ENCODE measurements at places on chromosomes 11 and 22.
A peak's percentile ranks its signal among the peaks of the same experiment; 100 is the strongest.

- DNase-seq = no peak
These were observed 44.0 kb upstream of the RDX start for GRCh38 chr11:110340436-110340835.

DNA sequence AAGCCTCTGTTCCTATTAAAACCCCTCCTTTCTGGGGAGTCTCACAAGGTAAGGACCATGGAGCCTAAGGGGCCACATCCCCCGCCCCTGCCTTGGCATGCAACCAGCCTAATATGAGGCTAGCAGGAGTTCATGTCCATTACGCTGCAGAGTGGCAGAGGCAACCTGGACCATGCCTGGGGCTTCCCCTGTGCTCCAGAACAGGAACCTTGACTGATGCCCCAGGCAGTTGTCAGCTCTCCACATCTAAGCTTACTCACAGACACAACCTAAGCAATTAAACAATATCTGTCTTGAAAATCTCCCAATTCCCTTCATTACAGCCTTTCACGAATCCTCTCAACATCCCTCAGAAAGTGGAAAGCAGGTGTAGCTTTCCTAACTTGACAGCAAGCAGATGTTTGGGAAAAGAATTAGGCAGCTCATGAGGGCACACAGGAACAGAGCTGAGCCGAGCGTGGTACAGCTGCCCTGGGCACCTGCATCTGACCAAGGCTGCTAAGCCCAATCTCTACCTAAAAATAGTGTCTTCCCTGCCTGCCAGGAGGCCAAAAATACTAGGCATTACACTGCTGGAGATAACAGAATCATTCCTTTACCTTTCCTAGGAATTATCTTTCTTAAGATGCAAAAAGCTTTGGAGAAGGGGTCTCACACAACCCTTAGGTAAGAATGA lies 20.8 kb downstream of the C11orf71 start:
- no peak for DNase-seq

- DNase-seq = no peak
These were observed 34.9 kb downstream of the PRDM11 start for GRCh38 chr11:45181193-45181888.

DNA sequence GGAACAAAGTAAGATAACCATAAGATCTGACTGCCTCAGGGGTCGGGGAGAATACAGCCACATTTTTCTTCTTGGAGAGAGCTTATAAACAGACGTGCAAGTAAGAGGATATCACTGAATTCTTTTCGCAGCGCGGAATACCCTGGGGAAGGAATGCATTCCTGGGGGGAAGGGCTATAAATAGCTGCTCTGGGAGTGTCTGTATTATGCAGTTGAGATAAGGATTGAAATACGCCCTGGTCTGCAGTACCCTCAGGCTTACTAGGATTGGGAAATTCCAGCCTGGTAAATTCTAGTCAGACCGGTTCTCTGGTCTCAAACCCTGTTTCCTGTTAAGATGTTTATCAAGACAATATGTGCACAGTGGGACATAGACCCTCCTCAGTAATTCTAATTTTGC lies 1491.7 kb upstream of the RAG2 start:
- no peak for DNase-seq

DNA sequence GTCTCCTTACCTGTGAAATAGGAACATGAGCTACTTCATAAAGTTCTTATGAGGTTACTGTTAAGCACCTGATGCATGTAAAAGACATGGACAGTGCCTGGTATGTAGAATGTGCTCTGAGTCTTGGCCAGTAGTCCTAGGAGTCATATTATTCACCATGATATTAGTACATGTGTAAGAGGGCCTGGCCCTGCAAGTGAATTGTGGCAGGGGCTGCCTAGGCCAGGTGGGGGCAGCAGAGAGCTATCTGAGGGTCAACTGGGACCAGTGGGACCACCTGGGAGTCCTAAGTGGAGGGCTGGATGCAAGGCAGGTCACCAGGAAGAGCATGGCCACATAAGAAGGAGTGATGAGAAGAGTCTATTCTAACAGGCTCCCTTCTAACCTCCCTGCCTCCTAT lies 529.5 kb downstream of the SOX6 start:
- peak; percentile 54 for DNase-seq

- DNase-seq = no peak
These were observed 690.4 kb upstream of the CHORDC1 start for GRCh38 chr11:90913131-90913668.

- DNase-seq = no peak
These were observed 549.4 kb upstream of the API5 start for GRCh38 chr11:42762348-42762747.

DNA sequence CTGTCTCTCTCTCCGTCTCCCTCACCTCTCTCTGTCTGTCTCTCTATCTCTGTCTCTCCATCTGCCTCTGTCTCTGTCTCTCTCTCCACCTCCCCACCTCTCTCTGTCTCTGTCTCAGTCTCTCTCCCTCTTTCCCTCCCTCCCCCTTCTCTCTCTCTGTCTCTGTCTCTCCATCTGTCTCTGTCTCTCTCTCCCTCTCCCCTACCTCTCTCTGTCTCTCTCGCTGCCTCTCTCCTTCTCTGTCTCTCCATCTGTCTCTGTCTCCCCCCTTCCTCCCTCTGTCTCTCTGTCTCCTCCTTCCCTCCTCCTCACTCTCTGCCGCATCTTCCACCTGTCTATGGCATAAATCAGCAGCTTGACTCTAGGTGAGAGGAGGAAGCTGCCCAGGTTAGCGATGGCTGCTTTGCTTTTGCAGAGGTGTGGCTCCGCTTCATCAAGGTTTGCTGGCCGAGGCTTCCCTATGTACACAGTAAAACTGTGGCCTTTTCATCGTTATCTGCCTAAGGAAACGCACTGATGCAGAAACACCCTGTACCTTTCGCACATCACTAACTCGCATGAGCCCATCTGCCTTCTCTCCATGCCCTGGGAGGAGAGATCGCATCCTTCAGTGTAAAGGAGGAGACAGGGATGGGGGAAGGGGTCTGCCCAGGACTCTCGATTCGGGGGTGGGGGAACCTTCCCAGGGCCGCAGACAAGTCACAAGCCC lies 44.5 kb downstream of the ANO1 start:
- no peak for DNase-seq

DNA sequence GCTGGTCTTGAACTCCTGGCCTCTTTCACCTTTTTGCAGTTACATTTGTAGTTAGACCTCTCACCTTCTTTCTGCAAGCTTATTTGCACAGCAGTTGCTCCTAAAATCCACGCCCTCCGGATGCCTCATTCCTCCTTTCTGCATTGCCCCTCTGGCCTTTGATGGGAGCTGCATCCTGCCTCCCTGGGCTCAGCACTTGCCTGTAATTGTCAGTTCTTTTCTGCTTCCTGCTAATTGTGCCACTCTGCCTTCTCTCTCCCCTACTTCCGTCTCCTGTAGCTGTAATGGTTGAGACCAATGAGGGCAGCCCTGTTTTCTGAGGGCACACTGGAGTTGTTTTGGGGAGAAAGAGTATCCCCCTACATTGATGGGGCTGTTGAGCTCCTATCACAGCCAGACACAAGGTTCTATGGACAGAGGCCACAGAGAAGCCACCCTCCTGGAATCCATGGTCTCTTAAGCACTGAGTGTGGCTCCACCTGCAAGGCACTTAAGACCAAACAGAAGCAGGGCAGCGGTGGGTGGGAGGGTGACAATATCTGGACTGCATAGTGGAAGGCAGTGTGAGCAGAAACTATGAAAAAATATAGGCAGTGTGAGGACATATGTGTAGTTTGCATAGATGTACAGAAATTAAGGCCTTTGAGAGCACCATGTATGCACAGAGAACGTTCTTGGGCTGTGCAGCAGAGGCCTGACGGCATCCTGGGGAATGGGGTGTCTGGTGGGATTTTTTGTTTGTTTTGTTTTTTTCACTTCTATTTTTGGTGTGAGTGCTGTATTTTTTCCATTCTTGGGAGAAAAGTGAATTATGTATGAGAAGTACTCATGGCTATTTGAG lies 30.5 kb downstream of the YDJC start:
- no peak for DNase-seq

GRCh38 chr11:119709638-119710346 lies 19.2 kb downstream of the NECTIN1 start:
- DNase-seq = peak; percentile 86

GRCh38 chr11:2466869-2467694 lies 22.3 kb downstream of the KCNQ1 start:
- DNase-seq = peak; percentile 84

GRCh38 chr22:37744589-37744988 lies 47.7 kb downstream of the TRIOBP start:
- DNase-seq = peak; percentile 20

GRCh38 chr22:23213581-23214334 lies 33.4 kb downstream of the BCR start:
- peak; percentile 68 for DNase-seq

Measured in hematopoietic multipotent progenitor cell treated with erythropoietin and hydrocortisone succinate and interleukin-3 and kit ligand, for 6 days (in vitro differentiated cells).